ENCODE measurements at places on chromosomes 1 and 21.

GRCh38 chr1:92858564-92859399 lies 26.9 kb downstream of the RPL5 start:
- DNase-seq, result peak; percentile 19

DNA sequence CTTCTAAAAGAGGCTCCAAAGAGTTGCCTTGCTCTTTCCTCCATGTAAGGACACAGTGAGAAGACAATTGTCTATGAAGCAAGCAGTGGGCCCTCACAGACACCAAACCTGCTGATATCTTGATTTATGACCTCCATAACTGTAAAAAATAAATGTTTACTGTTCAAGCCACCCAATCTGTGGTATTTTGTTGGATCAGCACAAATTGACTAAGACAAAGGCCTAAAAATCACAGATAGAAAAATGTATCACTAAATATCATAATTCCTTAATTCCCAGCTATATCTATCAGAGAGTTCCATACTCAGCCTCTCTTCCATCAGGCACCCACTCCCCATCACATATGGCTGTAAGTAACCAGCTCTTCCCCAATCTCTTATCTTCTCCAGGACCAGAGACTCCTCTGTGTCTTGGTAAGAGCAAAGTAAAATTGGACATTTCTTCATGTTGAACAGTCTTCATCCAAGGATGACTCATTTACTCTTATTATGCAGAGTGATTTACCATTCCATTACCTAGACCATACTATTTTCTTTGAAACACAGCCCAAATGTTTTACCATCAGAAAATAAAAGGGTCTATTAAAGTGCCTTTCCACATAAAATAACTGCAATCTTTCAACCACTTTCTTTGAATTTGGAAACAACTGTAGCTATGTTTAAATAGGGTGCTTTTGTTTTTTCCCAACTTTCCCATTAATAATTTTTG lies 503.6 kb downstream of the MRPL39 start:
- no peak for DNase-seq

GRCh38 chr1:231952154-231952553 lies 325.6 kb downstream of the DISC1 start:
- DNase-seq, result no peak

DNA sequence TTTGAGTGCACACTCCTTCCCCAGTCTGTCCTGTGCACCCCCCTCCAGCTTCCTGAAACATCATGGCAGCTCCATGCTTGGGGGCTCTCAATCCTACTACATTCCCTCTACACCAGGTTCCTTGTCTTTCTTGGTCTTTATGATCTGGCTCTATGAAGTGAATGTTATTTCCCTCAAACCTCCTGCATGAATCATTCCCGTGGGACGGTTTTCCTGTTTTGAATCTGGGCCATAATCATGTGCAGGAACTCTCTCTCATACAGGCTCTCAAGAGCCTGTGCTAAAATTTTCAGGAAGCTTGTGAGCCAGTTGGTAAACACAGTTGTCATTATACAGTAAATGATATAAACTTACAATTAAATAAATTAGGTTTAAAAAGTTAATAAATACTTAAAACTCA lies 89.8 kb upstream of the KCNE2 start:
- no peak for DNase-seq

- DNase-seq, result no peak
Measured at GRCh38 chr1:30819244-30819571, 61.6 kb upstream of the LAPTM5 start.

GRCh38 chr1:187685333-187685732 lies 856.6 kb downstream of the PLA2G4A start:
- no peak for DNase-seq

DNA sequence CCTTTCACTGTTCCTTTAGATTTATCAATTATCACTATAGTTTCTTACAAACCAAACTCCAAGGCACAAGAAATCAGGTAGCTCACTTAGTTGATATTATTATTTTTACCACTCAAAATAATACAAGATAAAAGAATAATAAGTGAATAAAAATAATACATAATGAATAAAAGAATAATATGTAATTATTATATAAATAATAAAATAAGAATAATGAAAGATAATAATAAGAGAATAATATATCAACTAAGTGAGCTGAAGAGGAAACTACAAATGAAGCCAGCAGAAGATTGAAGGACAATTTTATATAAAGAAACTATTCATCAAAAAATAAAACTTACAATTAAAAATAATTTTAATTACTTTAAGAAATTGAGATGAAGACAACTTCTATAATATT lies 90.6 kb downstream of the LRRIQ3 start:
- DNase-seq, result no peak

- DNase-seq, result no peak
Measured at GRCh38 chr1:50735443-50735842, 224.6 kb downstream of the FAF1 start.

GRCh38 chr1:173870252-173871075 lies 2.3 kb downstream of the ZBTB37 start:
- DNase-seq, result peak; percentile 4

- DNase-seq, result no peak
Measured at GRCh38 chr1:78831731-78832360, 174.7 kb downstream of the ADGRL4 start.

DNA sequence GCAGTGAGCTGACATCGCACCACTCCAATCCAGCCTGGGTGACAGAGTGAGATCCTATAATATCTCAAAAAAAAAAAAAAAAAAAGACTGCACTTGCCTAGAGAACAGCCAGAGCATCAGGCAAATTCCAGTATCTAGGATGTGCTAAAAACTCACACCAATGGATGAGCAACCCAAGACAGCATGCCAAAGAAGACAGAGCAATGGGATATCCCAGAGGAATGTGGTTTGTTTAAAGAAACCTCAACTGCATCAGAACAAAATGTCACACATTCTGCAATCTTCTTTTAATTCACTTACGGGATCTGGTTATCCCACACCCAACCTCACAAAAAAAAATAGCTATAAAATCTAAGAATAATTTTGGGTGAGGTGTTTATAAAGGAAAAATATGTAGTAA lies 7.3 kb downstream of the KCNH1 start:
- no peak for DNase-seq

GRCh38 chr1:67777016-67777415 lies 56.3 kb downstream of the GNG12 start:
- no peak for DNase-seq

- DNase-seq, result no peak
Measured at GRCh38 chr1:6179564-6180175, 451 bp downstream of the CHD5 start.

- no peak for DNase-seq
Measured at GRCh38 chr1:44108241-44108640, 10.4 kb upstream of the KLF17 start.

- no peak for DNase-seq
Measured at GRCh38 chr1:81446000-81446669, 354.6 kb upstream of the ADGRL2 start.

- DNase-seq, result no peak
Measured at GRCh38 chr1:171286032-171286705, 27.8 kb upstream of the FMO4 start.

DNA sequence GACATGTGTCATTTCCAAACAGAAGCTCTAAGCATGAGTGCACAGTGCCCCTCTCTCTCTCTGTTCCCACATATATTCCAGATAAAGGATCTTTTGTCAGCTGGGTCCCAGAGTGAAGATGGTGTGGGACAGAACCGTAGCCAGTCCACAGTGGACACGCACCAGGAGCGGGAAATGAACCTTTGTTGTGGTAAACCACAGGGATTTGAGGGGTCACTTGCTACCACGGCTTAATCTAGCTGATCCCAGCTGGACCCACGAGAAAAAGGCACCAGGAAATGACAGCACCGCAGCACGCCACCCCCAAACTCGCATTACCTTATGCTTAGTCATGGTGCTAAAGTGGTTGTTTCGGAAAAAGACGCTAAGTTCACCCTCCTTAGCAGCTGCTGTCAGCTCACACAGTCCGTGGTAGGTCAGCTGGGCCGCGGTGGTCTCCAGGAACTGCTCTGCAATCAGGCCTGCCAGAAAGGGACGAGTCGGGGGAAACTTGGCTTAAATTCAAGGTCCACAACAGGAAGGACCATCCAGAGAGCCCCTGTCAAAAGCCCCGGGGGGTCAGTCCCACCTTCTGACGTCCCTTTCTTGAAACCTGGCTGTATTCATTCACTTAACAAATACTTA lies 7.5 kb downstream of the MINDY1 start:
- no peak for DNase-seq

GRCh38 chr1:47459253-47459788 lies 21.5 kb downstream of the FOXD2 start:
- DNase-seq, result no peak

GRCh38 chr1:209010475-209011230 lies 572.9 kb upstream of the CAMK1G start:
- no peak for DNase-seq

DNA sequence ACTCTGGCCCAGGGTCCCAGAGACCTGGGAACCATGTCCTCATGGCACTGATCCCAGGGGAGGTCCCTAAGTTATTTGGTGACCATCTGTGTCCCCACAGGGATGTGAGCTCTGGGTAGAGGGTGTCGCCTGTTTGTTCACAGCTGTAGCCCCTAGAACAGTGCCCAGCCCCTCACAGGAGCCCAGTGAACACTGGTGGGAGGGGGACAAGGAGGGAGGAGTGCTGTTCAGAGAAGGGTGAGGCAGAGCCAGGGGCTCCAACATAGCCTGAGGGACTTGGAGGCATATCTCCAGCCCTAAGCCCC lies 450.4 kb downstream of the MATN1 start:
- no peak for DNase-seq

GRCh38 chr1:225754940-225755641 lies 22.5 kb upstream of the SRP9 start:
- no peak for DNase-seq

GRCh38 chr1:228298471-228298870 lies 90.6 kb downstream of the OBSCN start:
- no peak for DNase-seq

- no peak for DNase-seq
Measured at GRCh38 chr1:27179379-27179778, 24.5 kb upstream of the SLC9A1 start.

DNA sequence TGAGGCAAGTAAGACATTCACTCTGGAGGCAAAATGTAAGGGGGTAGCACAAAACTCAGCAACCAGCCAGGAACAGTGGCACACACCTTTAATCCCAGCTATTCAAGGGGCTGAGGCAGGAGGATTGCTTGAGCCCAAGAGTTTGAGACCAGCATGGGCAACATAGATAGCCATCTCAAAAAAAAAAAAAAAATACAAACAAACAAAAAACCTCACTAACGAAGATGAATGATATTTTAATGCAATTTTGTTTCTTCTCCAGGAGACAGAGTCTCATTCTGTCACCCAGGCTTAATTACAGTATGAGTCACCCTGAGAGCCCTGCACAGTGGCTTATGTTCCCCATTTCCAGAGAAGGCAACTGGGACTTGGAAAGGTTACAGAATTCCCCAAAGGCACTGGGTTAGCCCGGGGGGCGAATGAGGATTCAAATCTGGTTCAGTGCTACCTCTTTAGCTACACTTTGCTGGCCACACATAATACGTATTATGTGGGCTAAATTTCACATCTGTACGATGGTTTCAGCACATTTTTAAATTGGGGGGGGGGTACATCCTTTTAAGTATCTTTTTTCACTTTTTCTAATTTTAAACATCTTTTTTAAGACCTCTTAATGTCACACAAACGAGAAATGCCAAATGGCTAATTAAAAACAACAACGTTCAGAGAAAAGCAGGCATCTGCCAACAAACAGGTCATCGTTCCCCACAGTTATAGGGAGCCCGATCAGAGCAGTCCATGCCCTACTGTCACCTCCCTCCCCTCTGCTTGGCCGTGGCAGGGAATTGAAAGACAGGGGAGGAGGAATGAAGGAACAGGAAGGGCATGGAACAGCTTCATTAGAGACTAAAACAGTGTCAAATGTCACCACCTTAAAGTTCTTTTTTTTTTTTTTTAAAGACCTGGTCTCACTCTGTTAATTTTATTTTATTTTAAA lies 3.5 kb downstream of the CELA2A start:
- no peak for DNase-seq

DNA sequence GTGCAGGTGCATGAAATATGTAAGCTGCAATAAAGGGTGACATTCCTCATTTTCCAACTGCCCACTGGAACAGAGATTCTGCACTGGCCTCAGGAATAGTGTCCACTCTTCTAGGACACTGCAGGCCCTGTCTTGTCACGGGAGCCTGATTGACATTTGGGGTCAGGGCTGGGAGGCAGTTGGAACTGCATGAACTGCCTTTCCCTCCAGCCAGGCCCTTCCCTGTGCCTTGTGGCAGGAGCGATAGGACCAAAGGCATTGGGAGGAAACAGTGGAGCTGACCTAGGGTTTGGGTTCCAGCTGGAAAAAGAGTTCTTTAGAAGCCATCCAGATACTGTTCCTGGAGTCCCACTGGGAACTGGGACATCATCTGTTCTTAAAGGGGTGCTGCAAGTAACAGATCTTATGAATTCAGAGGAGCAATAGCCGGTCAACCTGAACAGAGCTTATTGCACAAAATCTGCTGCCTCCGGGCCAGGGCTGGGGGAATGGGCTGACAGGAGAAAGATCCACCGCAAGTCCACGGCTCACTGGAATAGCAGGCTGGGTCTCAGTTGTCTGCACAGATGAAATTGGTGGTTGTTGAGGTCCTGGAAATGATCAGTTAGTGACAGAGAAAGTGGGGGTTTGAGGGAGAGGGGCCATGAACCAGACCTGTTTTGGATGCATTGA lies 451.7 kb downstream of the CAMTA1 start:
- DNase-seq, result no peak

DNA sequence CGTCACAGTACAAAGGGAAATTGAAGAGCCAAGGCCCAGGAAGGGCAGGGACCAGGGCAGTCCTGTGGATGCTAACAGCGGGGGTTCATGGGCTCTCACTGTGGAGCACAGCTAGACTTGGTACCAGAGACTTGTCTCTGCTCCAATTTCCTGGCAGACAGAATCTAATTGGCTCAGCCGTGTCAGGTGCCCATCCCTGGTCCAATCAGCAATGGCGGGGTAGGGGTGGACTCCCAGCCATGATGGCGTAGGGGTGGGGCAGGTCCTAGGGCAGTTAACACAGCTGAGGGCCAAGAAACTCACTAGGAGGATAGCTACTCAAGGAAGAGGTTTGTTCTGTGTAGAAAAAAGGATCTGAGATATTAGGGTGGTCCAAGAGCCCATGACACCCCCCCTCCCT lies 39.9 kb upstream of the TENT5B start:
- DNase-seq, result no peak

DNA sequence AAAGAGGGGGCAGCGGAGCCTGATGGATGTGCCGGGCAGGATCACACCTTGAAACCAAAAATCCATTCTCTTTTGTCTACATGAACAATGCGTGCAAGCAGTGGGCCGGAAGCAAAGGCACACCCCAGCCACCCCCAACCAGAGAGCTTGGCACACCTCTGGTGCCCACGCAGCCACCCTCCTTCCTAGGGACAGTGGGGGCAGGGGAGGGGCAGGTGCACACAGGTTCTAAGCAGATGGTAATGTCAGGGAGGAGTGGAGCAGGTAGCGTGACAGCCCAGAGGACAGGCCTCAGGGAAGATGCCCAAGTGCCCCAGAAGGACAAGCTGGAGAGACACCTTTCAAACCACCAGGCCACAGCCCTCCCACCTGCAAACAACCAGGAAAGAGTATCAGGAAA lies 36.5 kb downstream of the SYF2 start:
- DNase-seq, result no peak
